ENCODE measurements at places on chromosomes 6 and 20.

DNA sequence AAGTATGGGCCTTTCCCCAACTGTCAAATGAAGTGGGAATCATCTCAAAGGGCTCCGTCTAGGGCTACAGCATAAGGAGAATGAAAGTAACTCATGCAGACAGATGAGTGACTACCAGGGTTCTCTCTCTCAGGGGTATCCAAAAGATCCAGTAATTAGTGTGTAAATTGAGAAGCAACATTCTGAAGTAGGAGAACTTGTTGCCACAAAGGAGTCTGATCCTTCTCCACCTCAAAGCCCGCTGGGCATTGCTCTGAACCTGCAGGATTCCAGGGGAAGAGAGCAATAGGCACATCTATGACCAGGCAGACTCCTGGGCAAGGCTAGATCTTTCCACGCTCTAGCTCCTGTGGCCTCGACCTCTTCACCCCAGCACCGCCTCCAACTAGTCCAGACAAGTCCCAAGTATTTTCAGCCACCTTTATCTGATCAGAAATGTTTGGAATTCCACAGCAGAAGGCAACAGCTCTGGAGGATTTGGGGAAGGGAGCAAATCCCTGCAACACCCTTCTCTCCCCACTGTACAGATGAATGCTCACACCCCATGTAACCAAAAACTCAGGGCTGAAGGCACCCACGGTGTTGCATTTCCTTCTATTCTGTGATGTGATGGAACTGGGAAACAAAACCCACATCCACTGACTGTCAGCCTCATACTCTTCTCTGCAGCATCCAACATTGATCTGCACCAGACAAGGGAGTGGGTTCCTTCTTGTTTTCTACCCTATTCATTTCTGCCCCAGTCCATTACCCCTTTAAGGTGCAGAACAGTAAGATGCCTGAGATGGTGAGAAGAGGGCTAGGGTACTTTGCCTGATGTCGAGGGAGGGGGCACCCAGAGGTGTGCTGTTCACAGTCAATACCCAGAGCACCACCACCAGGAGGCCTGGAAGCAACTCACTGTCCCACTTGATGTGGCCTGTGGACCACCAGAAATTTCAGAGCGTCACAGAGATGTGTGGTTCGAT, 41.0 kb downstream of the COX4I2 start:
- no peak for DNase-seq

DNA sequence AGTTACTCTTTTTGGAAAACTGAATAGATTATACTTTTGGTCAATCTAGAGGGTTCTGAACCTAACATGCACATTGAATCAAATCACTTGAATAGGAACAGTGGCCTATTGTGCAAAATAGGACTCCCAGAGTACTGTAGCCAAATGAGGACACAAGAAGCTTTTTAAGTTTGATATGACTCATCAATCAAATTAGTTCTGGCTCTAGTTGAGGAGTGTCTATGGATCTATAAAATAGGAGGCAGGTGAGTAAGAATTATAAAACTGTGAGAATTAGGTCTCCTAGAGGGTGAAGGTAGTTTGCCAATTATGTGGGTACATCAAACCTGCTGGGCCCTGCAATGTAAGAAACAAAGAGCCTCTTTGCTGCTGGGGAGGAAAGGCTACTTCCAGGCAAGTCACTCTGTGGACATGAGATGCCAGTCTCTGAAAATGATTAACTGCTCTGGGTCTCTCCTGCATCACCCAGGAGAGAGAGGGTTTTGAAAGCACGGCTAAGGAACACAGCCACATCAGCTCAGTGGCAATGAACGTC, 112.3 kb downstream of the RCAN2 start:
- DNase-seq: no peak

GRCh38 chr6:106461084-106461483, 100.6 kb downstream of the CRYBG1 start:
- DNase-seq: no peak

GRCh38 chr20:4018023-4018748, 2.8 kb upstream of the RNF24 start:
- DNase-seq: no peak

GRCh38 chr20:61285691-61286090, 33.6 kb downstream of the CDH4 start:
- DNase-seq: no peak

GRCh38 chr6:95321126-95321525, 256.2 kb upstream of the MANEA start:
- DNase-seq: peak; percentile 81

- peak; percentile 83 for DNase-seq
Observed at GRCh38 chr6:84618836-84619235, 145.6 kb downstream of the TBX18 start.

GRCh38 chr20:53923566-53924369, 146.6 kb downstream of the BCAS1 start:
- no peak for DNase-seq

DNA sequence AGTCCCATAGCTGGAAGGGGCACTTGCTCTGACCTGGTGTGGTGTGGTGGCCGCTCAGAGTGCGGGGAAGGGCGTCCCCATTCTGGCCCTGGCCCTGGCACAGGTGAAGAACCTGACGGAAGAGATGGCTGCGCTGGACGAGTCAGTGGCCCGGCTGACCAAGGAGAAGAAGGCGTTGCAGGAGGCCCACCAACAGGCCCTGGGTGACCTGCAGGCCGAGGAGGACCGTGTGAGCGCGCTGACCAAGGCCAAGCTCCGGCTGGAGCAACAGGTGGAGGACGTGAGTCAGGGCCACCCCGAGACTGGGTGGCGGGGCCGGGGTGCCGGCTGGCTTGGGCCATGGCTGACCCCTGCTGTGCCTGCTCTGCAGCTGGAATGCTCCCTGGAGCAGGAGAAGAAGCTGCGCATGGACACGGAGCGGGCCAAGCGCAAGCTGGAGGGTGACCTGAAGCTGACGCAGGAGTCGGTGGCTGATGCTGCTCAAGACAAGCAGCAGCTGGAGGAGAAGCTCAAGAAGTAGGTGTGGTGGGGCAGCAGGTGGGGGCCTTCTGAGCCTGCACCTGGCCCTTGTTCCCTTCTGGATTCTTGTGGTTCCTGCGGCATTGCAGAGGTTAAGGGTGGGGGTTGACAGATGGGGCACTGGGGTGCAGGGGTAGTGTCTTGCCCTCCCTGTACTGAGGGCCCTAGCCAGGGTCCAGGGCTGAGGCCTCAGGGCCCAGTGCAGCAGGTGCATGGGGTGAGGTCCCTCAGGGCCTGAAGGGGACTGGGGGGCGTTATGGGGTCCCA, 40.8 kb downstream of the MYH7B start:
- DNase-seq: no peak

- DNase-seq: no peak
Observed at GRCh38 chr20:59390437-59390836, 90.0 kb downstream of the EDN3 start.

- DNase-seq: peak; percentile 6
Observed at GRCh38 chr6:12203001-12203400, 87.2 kb upstream of the EDN1 start.

GRCh38 chr6:55980627-55981211, 105.3 kb upstream of the BMP5 start:
- peak; percentile 50 for DNase-seq

- DNase-seq: no peak
Observed at GRCh38 chr6:51299621-51300380, 481.1 kb downstream of the TFAP2B start.

- peak; percentile 97 for DNase-seq
Observed at GRCh38 chr6:28985462-28986164, 19.5 kb downstream of the ZNF311 start.

- DNase-seq: no peak
Observed at GRCh38 chr6:84348801-84349200, 121.4 kb upstream of the CEP162 start.

GRCh38 chr6:95094751-95095663, 482.3 kb upstream of the MANEA start:
- peak; percentile 71 for DNase-seq

- no peak for DNase-seq
Observed at GRCh38 chr20:3681931-3682781, at the start of gene ADAM33. Gene ADAM33, minus strand, starts transcription at chr20:3682010. Its CDS starts 6 bp downstream, at chr20:3682004.

DNA sequence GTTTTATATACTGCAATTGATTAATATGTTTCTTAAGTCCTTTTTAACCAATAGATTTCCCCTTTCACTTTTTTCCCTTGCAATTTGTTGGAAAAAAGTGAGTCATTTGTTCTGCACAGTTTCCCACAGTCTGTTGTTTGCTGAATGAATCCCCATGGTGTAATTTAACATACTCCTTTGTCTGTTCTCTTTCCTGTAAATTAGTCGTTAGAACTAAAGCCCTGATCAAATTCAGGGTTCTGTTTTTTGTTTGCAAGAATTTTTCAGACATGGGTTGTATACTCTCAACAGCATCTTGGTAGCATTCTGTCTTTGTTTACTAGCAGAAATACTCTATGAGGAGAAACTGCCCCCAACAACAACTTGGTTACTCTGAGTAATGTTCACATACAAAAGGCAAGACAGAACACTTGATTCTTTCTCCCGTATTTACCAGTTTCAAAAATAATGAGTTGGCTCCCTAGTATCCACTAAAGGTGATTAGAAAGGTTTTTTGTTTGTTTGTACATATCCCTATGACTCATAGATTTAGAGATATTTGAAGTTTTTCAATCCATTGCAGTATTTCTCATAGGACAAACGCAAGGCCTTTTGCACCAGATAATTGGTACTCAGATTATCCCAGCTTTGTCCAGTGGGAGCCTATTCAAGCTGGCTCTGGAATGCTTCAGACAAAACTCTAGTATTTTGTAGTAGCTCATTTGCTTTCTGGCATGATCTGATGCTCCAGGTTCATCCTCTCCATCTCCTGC, 16.5 kb downstream of the BLOC1S5 start:
- peak; percentile 86 for DNase-seq

GRCh38 chr6:169019727-169020491, 233.7 kb downstream of the THBS2 start:
- no peak for DNase-seq

DNA sequence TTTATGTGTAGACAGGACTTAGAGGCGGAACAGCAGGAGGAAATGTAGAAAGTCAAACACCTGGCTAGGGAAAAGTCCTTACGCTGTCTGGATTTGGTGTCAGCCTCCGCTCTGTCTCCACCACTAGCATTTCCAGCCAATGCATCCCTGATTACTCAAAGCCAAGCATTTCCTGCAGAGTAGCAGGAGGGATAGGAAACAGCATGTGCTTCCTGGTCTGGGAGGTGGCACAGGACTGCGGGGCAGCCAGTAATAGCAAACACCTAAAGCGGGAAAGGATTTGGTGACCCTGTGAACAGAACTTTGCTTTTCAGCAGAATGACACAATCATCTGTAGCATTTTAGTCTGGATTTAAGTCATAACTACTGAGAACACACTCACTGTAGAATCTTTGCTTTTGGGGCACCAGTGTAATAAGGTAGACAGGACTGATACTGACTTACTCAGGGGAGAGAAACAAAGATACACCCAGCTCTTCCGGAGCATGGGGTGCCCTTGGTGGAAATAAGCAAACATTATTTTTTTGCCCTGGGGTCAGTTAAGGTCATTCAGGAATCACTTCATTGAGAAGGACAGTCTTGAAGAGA, 133.3 kb upstream of the AHI1 start:
- DNase-seq: peak; percentile 16

DNA sequence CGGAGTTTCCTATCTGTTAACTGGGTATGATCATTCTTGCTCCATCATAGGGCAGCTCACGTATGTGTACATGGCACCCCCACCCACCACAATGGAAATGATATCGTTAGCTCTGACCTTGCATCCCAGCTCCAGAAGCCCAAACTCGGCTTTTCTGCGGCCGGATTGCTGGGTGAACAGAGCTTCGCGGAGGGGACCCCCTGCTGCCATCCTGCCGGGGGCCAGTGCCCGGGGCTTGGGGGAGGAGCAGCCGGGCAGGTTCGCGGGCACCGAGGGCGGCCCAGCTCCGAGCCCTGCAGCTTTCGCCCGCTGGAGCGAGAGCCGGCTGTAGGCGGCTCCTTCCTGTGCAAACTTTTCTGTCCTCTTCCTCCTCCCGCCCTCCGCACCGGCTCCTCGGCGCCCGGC, 24.9 kb upstream of the FUCA2 start:
- DNase-seq: peak; percentile 35

- peak; percentile 87 for DNase-seq
Observed at GRCh38 chr6:44116641-44117382, 10.4 kb downstream of the MRPL14 start.

GRCh38 chr6:129236001-129236517, 353.1 kb downstream of the LAMA2 start:
- no peak for DNase-seq

- no peak for DNase-seq
Observed at GRCh38 chr6:110050440-110050813, 72.3 kb downstream of the GPR6 start.

- no peak for DNase-seq
Observed at GRCh38 chr6:163695414-163695864, 280.9 kb downstream of the QKI start.

DNA sequence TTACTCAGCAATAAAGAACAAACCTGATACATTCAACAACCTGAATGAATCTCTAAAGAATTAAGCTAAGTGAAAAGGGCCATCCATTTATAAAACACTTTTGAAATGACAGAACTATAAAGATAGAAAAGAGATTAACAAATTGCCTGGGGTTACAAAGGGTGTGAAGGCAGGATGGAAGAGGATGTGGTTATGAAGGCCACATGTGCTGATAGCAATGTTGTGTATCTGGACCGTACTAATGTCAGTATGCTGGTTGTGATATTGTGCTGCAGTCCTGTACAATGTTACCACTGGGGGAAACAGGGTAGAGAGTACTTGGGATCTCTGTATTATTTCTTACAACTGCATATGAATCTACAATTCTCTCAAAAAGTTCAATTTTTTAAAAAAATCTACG, 36.4 kb downstream of the ELOVL5 start:
- no peak for DNase-seq

- peak; percentile 41 for DNase-seq
Observed at GRCh38 chr20:38108438-38108985, 56.6 kb downstream of the TGM2 start.

DNA sequence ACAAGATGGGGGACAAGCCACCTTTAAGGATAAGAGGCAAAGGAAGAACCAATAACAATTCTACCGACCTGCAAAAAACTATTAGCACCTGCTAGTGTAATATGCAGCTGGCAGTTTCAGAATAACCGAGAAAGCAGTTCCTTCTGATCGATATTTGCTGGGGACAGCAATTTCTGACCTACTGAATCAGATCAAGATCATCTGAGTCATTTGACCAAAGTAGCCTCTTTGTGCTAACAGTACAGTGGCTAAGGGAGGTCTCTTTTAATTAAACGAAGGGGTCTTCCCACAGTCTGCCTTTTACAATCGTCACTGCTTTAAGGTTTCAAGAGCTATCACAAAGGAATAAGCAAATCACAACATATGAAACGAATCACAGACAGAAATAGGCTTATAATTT, 318.9 kb downstream of the BTBD9 start:
- DNase-seq: no peak

DNA sequence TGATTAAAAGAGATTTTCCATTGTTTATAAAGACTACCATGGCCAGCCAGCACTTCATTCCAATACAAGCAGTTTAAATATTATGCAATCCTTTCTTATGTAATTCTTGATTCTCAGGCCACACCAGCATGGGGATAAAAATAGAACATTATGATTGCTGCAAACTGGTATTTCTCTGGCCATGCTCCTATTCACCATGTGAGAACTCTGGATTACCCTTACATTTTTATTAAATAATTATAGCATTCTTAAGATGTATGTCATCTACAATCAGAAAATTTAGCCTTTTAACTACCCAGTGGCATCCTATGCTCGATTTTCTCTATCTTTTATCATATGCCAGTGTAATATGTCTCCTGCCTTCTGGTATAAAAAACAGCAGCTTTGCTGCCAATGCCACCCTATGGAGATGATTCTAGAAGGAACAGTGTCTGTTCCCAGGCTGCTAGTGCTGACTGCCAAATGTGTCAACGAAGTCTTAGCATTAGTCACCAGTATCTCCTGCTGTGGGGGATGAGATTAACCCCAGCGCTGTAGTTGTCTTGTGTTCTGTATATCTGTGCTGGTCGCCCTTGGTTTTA, 501.4 kb downstream of the BCKDHB start:
- DNase-seq: peak; percentile 93

- DNase-seq: no peak
Observed at GRCh38 chr6:128494440-128494839, 26.0 kb downstream of the PTPRK start.
